ENCODE measurements at places on chromosomes 7 and 10.

- no peak for DNase-seq
Observed at GRCh38 chr7:325051-325798, 35.3 kb downstream of the FOXL3 start.

GRCh38 chr10:3658766-3659165 lies 126.2 kb downstream of the KLF6 start:
- no peak for DNase-seq

DNA sequence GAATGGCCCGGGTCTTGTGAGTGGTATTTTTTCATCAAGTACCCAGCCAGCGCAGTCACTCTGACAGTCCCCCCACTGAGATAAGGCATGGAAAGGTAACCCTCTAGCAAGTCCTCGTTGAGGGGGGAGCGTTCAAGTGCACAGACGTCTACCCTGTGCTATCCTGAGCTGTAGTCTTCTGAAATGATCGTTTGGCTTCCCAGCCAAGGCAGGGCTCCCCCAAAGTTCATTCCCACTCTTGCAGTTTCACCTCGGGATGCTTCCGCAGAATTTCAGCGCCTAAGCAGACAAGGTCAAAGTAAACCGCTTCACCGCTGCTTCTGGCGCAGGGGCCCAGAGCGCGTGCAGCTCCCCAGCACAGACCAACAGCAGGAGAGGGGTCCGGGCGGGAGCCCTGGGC lies 1.8 kb downstream of the INSYN2A start:
- DNase-seq, result no peak

DNA sequence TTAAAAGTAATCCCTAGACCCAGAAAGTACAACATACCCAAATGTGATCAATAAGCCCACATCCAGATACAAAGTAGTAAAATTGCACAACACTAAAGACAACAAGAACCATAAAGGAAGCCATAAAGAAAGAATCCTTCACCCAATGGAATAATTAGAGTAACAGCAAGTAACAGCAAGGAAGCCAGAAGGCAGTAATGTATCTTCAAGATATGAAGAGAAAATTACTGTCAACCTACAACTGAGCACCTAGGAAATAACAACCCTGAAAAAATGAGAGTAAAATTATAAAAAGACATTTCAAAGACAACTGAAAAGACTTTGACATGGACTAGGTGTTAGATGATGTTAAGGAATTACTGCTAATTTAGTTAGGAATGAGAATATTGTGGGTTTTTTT lies 60.5 kb downstream of the CNOT4 start:
- no peak for DNase-seq

- no peak for DNase-seq
Observed at GRCh38 chr7:102472126-102473041, 6.3 kb downstream of the POLR2J start.

GRCh38 chr7:97357459-97357858 lies 240.0 kb downstream of the SDHAF3 start:
- no peak for DNase-seq
